Stimulated activated CD4-positive, alpha-beta T cell treated with anti-CD3 and anti-CD28 coated beads, TNF-alpha, amount 100 ng/mL, for 24 hours (primary cell): ENCODE measurements at places on chromosomes 1 and 21.

DNA sequence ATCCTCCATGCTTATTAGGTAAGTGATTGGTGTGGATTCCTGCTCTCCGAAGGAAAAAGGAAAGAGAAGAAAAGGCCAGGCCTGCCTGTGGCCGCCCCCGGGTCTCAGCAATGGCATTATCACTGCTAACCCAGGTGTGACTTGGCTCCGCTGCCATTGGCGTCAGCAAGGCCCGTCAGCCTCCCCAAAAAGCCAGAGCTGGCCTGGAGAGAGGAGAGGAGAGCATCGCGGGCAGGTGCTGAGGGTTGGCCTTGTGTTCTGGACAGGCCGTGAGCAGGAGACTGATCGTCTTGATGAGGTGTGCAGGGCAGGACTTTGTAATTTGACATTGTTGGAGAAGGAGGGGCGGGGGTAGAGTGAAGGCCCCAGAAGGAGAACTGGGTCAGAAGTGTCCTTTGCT is 186.4 kb downstream of the CAMTA1 start:
- no peak for DNase-seq

DNA sequence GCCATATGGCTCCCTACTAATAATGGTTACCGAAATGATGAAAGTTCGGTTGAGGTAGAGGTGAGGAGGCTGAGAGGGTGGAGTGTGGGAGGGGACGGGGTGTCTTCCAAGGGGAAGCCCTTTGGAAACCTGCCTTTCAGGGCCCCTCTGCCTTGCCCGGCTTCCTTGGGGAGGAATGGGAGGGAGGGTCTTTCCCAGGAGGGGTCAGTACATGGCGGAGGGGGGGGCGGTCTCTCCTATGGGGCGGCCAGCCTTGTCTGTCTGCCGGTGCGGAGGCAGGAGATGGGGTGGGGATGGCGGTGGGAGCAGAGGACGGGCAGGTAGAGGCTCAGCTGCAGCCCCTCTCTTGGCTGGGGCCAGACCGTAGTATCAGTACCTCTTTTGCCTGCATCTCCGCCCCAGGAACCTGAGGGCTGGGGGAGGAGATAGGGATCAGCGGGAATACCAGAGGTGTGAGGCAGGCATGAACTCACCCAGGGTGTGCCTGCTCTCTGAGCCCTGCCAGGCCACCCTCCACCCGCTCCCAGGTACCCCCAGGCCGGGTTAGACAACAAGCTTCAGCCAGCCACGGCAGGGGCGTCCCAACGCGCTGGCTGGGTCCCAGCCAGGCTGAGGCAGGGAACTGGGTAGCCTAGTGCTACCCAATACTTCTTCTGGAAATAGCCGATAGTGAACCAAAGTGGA is 79.4 kb upstream of the POU3F1 start:
- no peak for DNase-seq

- no peak for DNase-seq
These were observed 3.5 kb downstream of the KRTAP10-9 start for GRCh38 chr21:44630440-44630839.

GRCh38 chr21:33317145-33317544 is 7.6 kb upstream of the IFNAR1 start:
- DNase-seq = no peak

DNA sequence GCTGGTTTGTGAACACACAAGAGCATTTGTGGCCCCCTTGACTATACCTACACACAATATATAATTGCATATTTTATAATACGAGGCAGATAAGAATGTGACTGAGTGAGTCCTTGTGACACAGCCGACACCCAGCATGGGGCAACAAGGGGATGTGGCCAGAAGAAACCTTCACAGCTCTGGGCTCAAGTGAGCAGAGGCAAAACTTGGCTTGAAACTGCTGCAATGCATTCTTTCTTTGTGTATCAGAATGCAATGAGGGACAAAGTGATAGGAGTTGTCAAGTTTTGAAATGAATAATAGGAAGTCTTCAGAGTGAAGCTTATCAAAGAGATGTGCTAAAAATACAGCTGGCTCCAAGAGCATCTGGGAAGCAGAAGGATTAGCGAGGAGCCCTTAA is 124.0 kb upstream of the C8B start:
- DNase-seq = no peak

- DNase-seq = no peak
These were observed 23.7 kb upstream of the SRRM1 start for GRCh38 chr1:24619376-24619775.

- no peak for DNase-seq
These were observed 111.3 kb downstream of the C1orf21 start for GRCh38 chr1:184497959-184498723.

GRCh38 chr1:11229203-11229602 is 33.1 kb downstream of the MTOR start:
- no peak for DNase-seq

GRCh38 chr1:143666851-143667250 is 304.9 kb downstream of the FAM72C start:
- DNase-seq = no peak

DNA sequence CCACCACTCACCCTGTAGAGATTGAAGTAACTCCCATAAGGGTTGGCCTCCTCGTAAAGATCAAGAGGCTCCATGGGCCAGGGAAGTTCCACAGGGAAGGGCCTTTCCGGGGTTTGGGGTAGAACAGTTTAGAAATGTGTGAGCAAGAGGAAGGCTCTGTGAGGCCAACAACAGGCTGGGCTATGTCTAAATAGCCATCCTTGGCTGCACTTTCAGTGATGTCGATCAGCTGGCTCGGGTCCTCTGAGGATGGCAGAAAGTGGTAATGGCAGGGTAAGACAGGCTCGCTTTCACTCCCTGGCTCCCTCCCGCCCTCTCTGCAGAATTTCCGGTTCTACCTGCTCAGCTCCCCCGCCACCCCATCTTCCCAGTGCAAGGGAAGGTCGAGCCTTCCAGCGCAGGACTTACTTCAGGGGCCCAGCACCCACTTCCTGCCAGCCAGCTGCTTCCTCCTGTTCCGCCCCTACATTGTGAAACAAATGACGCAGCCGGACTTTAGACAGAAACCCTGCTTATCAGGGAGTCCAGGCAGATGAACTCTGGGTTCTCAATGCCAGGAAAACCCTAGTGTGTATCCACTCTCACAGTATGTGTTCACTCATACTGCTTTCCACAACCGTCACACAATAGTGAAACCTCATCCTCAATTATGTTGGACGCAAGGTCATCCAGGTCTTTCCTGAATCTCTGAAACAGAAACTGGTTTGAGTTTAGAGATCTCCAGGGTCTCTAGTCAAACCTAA is 7.3 kb downstream of the F11R start:
- DNase-seq = peak; percentile 26

DNA sequence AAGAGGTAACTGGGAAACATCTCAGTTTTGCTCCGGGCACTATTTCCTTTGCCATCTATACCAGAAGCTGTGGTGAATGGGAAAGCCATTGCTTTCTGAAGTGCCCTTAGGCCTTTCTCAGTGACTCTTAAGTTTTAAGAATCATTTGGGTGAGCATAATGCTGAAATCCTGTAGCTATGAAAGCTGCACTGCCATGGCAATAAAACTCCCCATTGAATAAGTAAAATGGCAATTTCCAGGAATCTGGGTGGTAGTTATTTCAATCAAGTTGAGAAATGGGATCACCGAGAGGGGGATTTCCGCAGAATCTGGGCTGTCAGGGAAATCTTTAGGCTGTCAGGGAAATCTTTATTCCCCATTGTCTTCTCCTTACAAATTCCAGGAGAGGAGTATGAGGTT is 26.8 kb upstream of the MACF1 start:
- DNase-seq = no peak

GRCh38 chr1:28156821-28157220 is 19.7 kb downstream of the PTAFR start:
- DNase-seq = no peak

GRCh38 chr1:73832276-73833181 is 365.4 kb downstream of the LRRIQ3 start:
- DNase-seq = no peak

- DNase-seq = no peak
These were observed 566.9 kb upstream of the ZP4 start for GRCh38 chr1:238457610-238458009.

GRCh38 chr1:183019139-183019740 is 4.0 kb upstream of the LAMC1 start:
- no peak for DNase-seq

DNA sequence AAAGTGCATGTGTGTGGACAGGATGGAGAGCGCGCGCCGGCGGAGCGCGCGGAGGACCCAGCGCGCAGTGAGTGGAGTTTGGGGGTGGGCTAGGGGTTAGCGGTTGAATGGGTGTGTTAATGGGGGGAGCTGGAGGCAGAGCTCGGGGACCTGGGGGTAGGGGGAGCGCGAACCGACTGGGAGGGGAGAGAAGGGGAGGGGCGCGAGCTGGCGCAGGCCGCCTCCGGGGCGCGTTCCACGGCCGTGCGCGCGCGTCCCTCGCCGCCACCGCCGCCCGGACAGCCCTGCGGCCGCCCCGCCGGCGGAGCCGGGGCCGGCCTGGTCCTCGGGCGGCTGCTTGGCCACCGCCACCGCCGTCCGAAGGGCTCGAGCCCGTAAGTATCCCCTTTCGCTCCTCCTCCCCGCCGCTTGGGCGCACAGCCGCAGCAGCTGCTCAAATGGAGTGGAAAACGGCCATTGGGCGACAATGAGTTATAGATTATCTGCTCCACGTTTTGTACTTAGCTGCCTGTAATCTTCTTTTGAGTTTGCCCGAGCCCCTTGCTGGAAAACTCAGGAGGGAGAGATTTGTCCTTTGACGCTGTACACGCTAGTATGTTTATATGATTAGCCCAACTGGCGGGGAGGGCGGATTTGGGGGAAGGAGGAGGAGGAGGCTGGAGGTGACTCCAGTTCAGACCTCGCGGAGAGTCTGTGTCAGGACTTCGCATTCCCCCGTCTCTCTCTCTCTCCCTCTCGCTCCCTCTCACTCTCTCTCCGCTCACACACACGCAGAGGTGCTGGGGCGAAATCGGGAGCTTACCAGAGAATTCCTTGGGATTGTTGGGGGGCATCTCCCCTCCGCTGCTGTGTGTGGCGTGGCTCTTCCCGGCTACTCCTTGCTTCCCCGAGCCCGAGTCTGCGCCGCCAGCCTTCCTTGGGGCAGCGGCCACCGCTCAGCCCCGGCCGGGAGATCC is at the start of gene ADGRL2:
TSS of gene ADGRL2 (plus strand) at position 240 of the 956 bp plus-strand sequence. CDS start 36,051 bp downstream, outside the sequence.
- no peak for DNase-seq

DNA sequence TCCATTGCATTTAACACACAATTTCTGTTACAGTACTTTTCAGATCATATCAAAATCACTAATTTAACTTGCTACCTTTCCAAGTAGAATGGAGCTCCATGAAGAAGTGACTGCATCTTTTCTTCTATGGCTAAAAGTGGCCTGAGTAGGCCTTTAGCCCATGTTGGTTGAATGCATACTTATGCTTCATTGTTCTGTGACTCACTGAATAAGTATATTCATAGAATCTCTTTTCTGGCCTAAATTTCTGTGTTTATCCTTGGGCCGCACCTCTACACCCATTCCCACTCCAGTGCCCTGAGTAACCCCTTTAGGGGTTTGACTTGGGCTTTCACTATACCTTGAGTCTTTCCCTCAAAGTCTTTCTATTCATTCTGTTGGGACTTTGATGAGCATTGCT is 42.1 kb upstream of the ARHGAP29 start:
- DNase-seq = no peak

DNA sequence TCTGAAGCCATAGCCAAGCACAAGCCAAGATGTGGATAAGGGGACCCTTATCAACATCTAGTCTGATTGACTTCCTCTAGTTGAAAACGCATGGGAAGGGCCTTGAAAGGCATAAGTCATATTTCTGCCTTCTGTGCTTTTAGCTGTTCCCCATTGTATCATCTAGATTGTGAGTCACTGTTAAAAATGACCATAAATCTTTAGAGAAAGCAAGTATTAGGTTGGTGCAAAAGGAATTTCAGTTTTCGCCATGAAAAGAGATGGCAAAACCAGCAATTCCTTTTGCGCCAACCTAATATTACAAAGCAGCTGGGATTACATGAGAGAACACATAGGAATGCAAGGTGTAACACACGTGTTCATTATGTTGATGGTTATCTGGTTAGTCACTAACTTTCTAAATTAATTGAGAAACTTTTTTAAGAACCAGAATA is 63.6 kb downstream of the CLIC6 start:
- no peak for DNase-seq

DNA sequence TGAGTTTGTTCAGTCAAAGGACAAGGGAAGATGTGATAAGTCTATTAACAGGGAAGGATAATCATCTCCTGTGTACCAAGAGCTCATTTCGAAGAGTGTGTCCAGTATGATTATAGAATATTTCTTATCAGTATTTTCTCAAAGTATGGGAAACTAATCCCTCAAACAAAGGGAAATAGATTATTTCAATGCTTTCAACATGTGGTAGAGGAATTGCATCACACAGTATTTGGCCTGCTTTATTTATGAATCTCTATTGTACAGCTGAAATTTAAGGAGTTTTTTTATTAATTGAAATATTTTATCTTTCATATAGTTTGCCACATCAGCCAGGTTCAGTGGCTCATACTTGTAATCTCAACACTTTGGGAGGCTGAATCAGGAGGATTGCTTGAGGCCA is 151.0 kb downstream of the CLEC20A start:
- DNase-seq = no peak

GRCh38 chr1:58157256-58157655 is 389.3 kb downstream of the OMA1 start:
- no peak for DNase-seq

DNA sequence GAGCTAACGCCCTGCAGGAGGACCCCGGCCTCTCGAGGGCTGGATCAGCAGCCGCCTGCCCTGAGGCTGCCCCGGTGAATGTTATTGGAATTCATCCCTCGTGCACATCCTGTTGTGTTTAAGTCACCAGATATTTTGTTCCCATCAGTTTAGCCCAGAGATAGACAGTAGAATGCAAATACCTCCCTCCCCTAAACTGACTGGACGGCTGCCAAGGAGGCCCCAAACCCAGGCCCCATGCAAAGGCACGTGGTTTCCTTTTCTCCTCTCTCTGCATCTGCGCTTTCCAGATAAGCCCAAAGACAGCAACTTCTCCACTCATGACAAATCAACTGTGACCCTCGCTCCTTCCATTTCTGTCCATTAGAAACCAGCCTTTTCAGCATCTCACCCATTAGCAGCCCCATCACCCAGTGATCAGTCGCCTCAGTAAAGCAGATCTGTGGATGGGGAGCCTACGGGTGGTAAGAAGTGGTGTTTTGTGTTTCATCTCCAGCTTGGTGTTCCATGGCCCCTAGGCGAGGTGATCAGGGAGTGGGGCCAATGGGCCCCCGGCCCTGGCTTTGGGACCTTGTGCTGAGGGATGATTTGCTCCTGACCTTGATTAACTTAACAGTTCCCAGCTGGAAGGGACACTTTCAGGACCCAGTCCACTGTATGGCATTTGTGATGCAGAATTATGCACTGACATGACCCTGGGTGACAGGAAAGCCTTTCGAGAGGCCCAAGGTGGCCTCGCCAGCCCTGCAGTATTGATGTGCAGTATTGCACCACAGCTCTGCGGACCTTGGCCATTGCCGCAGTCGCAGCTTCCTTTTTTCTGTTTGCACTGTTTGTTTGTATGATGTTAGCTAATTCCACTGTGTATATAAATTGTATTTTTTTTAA is 5.2 kb downstream of the NPPA start:
- no peak for DNase-seq

DNA sequence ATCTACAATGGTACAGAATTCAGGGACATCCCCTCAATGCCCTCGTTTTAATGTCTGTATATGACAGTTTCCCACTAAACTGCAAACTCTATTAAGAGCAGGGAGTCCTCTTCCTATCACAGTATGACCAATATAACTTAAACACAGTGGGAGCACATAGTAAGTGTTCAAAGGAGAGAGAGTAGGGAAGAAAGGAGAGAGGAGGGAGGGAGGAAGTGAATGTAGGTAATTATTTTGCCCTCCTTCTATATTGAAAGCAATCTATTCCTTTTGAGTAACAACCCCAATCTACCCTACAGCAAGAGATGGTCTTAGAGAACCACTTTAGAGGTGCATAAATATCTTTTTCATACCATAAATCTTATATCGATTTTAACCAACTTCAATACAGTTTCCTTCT is 121.4 kb downstream of the MRPL39 start:
- no peak for DNase-seq

- DNase-seq = no peak
These were observed 77.1 kb upstream of the IPO9 start for GRCh38 chr1:201751872-201752271.
